ENCODE measurements at places on chromosomes 1 and 21. TPM values are rescaled to one million over a fixed set of nuclear protein-coding genes. Genes with fewer than 3 reads are reported as not detected.

DNA sequence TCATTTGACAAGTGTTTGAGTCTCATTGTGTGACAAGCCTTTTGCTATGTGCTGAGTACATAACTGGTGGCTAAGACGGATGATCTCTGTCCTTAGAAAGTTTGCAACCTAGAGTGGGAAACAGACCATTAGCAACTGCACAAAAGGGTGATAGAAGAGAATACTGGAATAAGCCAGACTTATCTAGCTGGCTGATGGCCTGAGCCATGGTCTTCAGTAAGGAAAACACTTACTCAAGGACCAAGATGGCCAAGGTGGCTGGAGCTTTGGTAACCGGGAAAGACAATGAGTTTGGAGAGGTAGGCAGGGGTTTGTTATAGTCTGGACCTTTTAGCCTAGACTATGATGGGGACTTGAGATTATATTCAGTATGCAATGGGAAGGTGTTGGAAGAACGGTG is 1.6 kb upstream of the TAF12 start:
- no peak for DNase-seq

- DNase-seq, result peak; percentile 26
Measured at GRCh38 chr1:53685272-53686051, 53.5 kb downstream of the GLIS1 start.

DNA sequence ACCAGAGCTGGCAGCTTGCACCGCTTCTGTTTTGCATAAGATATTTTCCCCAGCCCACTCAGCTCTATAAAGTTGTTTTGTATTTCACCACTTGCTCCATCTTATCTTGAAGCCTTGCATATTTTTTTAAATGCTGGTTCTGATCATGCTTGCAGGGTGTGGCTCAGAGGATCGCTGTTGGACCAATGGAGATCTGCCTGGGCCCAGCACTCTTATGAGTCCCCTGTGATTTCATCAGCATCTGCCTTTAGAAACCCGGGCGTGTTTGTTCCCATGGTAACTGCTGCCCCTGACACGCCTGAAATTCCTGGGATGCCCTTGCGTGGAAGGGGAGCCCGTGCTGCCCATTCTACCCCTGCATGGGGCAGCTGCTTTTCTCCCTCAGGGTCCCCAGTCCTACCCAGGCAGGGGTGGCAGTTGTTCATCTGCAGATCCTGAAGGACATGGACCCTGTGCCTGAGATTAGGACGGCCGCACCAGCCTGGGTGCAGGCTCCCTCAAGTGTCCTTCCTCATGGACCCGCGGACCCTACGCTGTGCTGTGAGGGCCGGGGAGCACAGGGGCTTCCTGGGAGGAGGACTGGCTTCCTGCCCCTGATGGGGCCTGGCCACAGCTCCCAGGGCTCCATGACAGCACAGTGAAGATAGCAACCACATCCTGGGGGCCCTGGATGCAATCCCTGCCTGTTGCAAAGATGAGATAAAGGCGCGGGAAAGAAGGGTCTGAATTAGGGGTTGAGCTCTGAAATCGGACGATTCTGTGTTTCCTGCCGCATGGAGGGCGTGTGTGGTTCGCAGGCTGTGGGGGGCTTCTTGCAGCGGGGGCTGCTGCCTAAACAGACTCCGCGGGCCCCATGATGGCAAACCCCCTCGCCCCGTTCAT is 226.5 kb downstream of the SDCCAG8 start:
- no peak for DNase-seq

GRCh38 chr1:19000065-19000464 is 43.6 kb upstream of the IFFO2 start:
- no peak for DNase-seq

The LAPTM5 gene
- total RNA-seq, result 2.6 TPM

DNA sequence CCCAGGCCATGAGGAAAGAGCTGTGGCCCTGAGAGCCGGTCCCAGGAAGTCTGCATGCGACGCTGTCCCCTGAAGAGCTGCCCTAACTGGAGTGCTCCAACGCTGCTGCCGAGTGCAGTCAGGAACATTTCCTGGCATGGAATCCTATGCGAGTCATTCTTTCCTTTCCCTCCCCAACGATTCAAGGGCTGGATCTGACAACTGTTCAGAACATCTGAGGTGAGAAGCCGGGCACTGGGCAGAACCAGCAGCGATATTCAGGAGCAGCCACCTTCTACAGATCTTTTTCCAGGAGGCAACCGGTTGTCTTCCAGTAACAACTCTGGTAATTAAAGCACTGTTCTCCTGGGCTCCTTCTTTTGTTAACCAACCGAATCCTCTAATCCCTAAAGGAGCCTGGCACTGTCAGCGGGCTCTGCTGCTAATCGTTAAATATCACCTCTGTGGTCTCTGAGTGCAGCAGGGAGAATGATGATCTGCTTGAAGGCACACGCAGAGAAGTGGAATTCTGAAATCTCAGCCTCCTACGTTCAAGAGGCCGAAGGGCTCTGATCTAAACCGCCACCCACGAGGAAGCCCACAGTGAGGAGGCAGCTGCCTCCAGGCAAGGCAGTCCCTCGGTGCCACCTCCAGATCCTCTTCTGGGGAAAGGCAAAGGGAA is 55.8 kb downstream of the SLC45A1 start:
- peak; percentile 73 for DNase-seq

GRCh38 chr1:238108417-238108816 is 217.7 kb upstream of the ZP4 start:
- DNase-seq, result no peak

- no peak for DNase-seq
Measured at GRCh38 chr1:193543259-193543658, 356.8 kb upstream of the B3GALT2 start.

- no peak for DNase-seq
Measured at GRCh38 chr1:67818725-67819301, 14.5 kb downstream of the GNG12 start.

GRCh38 chr1:195656780-195657179 is 951.5 kb downstream of the KCNT2 start:
- no peak for DNase-seq

GRCh38 chr1:40906781-40907400 is 44.7 kb upstream of the CITED4 start:
- DNase-seq, result no peak

GRCh38 chr1:235831148-235831547 is 35.6 kb downstream of the LYST start:
- peak; percentile 37 for DNase-seq

- no peak for DNase-seq
Measured at GRCh38 chr1:165257969-165258459, 98.5 kb downstream of the LMX1A start.

The PADI3 gene
- 0.04 TPM for total RNA-seq

The SMCP gene
- total RNA-seq, result not detected

DNA sequence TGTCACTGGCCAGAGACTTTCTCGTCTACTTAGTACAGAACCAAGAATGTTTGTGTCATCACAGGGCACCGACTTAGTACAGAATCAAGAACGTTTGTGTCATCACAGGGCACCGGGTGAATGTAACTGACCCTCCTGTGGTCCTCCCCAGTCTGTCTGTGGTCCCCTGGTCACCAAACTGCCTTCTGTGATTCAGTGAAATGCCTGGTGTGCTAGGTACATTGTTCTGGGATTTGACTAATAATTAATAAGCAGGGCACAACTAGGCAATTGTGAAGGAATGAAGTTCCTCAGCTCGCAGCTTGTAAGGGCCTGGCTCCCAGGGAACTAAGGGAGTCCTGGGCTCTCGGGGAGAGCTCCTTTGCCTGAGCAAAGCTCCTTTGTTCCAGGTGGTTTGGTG is 7.2 kb downstream of the MECR start:
- DNase-seq, result no peak

The TNFRSF4 gene
- total RNA-seq, result 0.25 TPM

- DNase-seq, result no peak
Measured at GRCh38 chr1:232033285-232033684, 406.7 kb downstream of the DISC1 start.

DNA sequence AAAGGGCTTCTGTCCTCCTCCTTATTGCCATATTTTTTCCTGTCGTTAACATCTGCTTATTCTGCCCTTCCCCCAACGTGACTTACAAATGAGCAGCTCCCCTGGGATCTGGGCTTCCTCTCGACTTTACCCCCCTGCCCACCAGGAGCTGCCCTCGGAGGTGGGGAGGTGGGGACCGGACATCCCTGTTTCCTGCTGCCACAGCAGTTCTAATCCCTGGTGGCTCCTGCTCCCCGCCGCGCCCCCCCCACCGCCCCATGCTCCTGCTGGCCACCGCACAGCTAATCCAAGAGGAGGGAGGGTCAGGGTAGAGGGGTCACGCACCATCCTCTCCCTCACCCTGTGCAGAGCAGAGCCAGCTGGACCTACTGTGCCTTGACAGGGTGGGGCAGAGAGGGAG is 4.4 kb upstream of the SLC27A3 start:
- no peak for DNase-seq

The SYPL2 gene
- 1.2 TPM for total RNA-seq

The SLC50A1 gene
- total RNA-seq, result 26.6 TPM

DNA sequence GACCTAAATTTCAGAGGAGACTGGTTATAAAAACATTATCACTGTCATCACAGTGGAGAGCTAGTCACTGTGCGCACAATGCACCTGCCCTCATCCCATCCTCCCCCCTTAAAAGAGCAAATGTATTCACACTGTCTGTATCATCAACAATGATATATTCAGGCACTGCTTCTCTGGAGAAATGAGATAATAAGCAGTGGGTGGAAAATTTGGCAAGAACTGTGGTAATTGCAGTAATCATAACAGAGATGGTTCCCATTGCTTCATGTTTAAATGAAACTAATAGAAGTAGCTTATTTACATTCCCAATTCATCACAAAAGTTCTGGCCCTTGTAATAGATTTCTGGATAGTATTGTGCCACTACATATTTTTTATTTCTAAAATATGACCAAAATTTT is 867.4 kb upstream of the ADGRL2 start:
- no peak for DNase-seq

DNA sequence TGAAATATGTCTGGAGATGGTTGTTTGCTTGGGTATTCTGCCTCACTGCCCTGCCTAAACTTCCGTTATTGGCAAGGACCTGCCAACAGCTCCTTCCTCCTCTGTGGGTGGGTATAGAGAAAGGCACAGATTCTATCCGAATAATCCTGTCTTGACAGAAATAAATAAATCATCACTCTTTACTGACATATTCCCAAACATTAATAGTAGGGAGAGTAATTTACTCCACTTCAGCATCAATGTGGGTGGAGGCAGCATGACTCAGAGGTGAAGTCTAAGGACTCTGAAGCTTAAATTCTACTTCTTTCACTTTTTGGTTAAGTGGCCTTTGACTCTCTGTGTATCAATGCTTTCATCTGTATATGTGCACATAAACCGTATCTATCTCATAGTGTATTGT is 2.9 kb downstream of the CD84 start:
- no peak for DNase-seq

DNA sequence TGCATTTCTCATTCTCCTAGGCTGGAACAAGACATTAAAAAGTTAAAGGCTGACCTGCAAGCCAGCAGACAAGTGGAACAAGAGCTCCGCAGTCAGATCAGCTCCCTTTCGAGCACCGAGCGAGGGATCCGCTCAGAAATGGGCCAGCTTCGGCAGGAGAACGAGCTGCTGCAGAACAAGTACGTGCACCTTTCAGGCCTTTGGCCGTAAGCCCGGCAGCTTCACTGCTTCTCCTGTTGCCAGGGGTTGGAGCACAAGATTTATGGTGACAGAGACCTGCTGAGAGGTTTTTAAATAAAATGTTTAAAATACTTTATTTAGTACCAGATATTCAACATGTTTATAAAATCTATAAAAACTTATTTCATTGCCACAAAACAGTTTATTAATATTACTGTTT is 53.4 kb downstream of the MACO1 start:
- DNase-seq, result no peak

The GBP7 gene
- not detected for total RNA-seq

The FMO4 gene
- 1.8 TPM for total RNA-seq

The ATP1A4 gene
- total RNA-seq, result not detected

The TNFSF18 gene
- not detected for total RNA-seq

DNA sequence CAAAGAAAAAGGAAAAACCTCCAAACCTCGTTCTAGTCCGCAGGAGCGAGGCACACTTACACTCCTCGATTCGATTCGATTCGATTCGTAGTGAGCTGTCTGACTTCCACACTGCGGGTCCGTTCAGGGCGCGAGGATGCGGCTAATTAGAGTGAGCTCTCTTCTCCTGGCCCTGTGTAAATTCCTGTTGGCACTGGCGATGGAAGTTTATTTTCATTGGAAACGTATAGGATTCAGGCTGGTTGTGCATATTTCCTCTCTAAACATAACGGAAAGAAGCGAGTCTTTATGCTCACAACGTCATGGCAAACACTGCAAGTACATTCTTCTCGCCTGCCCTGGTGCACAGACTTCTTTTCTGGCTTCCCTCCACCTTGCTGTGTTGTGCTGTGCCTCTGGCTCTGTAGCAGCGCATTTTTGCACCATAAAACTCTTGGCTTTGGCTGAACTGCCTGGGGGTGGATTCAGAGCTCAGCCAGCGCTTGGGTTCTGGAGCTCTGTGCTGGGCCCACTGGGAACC is 2.7 kb downstream of the HUNK start:
- DNase-seq, result no peak
